Heart right ventricle (tissue), 16 donors: ENCODE measurements at places on chromosomes 6 and 20. TPM values are rescaled to one million over a fixed set of nuclear protein-coding genes. Genes with fewer than 3 reads are reported as not detected.

The HCRTR2 gene
- total RNA-seq, result not detected

The LPA gene
- not detected for total RNA-seq

The BMP7 gene
- 2.5 TPM for total RNA-seq

The SNAI1 gene
- 3.5 TPM for total RNA-seq

- H3K4me3 ChIP-seq, result no peak overlapping the region
- peaks cover 4% of the 10 kb centered on the region for H3K4me1 ChIP-seq
- no peaks in the 10 kb centered on the region for H3K27me3 ChIP-seq
- DNase-seq, result no peak
- H3K27ac ChIP-seq, result no peak overlapping the region
- no peaks in the 10 kb centered on the region for H3K36me3 ChIP-seq
These were observed 265.9 kb upstream of the RIN2 start for GRCh38 chr20:19492116-19492515.

The TULP1 gene
- total RNA-seq, result not detected

The CPXM1 gene
- total RNA-seq, result 1.9 TPM

GRCh38 chr6:4369616-4370015, 234.2 kb upstream of the ECI2 start:
- H3K4me3 ChIP-seq, result no peak overlapping the region
- peaks cover 32% of the 10 kb centered on the region for H3K4me1 ChIP-seq
- no peaks in the 10 kb centered on the region for H3K27me3 ChIP-seq
- peak overlapping the region; percentile 86 for H3K27ac ChIP-seq
- no peaks in the 10 kb centered on the region for H3K36me3 ChIP-seq

DNA sequence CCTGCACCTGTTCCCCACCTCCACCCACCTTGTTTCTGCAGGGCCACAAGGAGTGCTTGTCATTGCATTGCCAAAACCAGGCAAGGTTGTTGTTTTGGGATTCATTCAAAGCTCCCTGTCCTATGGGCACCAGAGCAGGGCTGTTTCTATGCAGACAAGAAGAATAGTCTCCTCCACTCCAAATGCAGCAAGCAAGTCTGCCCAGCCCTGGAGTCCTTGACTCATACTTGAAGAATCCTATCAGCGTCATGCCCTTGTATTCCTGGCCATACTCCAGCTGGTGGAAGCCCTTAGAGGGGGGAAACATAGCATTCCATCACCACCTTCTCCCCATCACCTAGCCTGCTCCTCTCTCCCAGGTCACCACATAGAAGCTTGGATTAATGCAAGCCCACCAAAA, 145.3 kb upstream of the ECI2 start:
- H3K36me3 ChIP-seq, result no peaks in the 10 kb centered on the region
- peaks cover 3% of the 10 kb centered on the region for H3K27me3 ChIP-seq
- no peak for DNase-seq
- no peak overlapping the region for H3K4me3 ChIP-seq
- H3K4me1 ChIP-seq, result peaks cover 10% of the 10 kb centered on the region

The MTFR2 gene
- not detected for total RNA-seq

GRCh38 chr6:66735106-66735890, 1028.3 kb upstream of the EYS start:
- no peak overlapping the region for H3K4me3 ChIP-seq
- no peak for DNase-seq
- no peaks in the 10 kb centered on the region for H3K4me1 ChIP-seq
- no peaks in the 10 kb centered on the region for H3K27me3 ChIP-seq

The SMLR1 gene
- total RNA-seq, result not detected

The ENPP1 gene
- total RNA-seq, result 3.0 TPM

The TINAG gene
- 0.22 TPM for total RNA-seq

GRCh38 chr6:168884050-168884645, 369.5 kb downstream of the THBS2 start:
- H3K27me3 ChIP-seq, result no peaks in the 10 kb centered on the region
- no peak for DNase-seq
- H3K36me3 ChIP-seq, result no peaks in the 10 kb centered on the region
- H3K4me3 ChIP-seq, result no peak overlapping the region
- no peaks in the 10 kb centered on the region for H3K4me1 ChIP-seq

The OR2H2 gene
- not detected for total RNA-seq

- no peaks in the 10 kb centered on the region for H3K4me1 ChIP-seq
- no peak overlapping the region for H3K27ac ChIP-seq
- DNase-seq, result no peak
- no peaks in the 10 kb centered on the region for H3K27me3 ChIP-seq
These were observed 87.2 kb downstream of the ADAT2 start for GRCh38 chr6:143363299-143363698.

DNA sequence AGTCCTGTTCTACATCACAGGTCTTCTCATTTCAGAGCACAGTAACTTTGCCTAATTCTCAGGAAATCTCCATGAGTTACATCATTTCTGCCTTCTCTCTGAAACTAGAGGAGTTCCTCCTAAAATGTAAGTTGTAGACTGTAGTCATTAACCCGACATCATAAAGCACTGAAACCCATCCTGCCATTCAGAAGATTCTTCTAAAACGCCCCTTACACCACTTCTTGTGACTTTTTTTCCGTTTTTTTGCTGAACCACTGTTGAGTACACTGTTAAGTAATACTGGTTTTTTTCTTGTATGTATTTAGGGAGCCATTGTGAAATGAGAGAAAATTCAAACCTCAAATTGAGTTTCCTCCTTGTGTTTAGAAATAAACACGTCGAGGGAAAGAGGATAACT, 117.3 kb downstream of the MAP3K4 start:
- no peak overlapping the region for H3K4me3 ChIP-seq
- no peak overlapping the region for H3K27ac ChIP-seq
- H3K27me3 ChIP-seq, result no peaks in the 10 kb centered on the region

DNA sequence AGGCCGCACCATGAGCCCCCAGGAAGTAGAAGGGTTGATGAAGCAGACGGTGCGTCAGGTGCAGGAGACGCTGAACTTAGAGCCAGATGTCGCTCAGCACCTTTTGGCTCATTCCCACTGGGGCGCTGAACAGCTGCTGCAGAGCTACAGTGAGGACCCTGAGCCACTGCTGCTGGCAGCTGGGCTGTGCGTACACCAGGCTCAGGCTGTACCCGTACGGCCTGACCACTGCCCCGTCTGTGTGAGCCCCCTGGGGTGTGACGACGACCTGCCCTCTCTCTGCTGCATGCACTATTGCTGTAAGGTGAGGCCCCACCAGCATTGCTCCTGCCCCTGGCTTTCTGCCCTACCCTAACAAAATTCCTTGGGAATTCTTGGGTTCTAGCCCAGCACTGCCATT, 13.1 kb downstream of the DNPH1 start:
- no peak overlapping the region for H3K4me3 ChIP-seq
- H3K27ac ChIP-seq, result no peak overlapping the region
- H3K36me3 ChIP-seq, result peaks cover 74% of the 10 kb centered on the region
- no peak for DNase-seq

DNA sequence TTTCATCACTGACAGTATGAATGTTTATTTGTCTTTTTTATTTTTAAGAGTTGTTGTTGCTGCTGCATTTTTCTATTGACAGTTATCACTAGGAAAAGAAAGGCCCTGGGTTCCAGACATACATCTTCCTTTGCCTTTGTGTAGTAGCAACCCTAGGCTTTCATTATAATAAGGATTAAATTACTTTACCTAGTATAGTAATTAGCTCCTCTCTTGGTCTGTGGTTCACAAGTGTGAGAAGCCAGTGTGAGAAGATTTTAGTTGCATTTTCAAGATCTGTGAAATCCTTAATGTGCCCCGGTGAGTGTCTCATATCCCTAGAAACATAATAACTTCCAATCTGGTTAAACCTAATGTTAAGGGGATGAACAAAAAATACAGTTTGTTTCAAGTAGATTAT, 799.3 kb upstream of the MAP3K7 start:
- DNase-seq, result no peak
- H3K27me3 ChIP-seq, result no peaks in the 10 kb centered on the region
- no peaks in the 10 kb centered on the region for H3K4me1 ChIP-seq
- H3K27ac ChIP-seq, result no peak overlapping the region
- H3K36me3 ChIP-seq, result no peaks in the 10 kb centered on the region

DNA sequence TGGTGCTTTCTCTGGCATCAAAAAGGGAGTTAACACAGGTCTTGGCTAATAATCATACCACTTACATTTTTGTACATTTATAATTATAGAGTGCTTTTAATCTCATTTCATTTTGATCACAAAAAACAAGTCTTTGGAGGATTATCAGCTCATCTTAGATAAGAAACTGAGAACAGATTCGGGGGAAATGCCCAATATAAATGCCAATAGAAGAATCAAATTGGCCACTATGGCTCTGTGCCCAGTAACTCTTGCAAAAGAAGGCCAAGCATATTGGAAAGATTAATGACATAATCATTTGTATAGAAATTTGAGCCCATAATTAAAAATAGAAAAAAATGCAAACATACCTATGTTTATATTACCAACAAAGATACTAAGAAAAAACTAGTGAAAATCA, 42.5 kb downstream of the IPCEF1 start:
- DNase-seq, result no peak
- peaks cover under 1% of the 10 kb centered on the region for H3K4me1 ChIP-seq
- no peaks in the 10 kb centered on the region for H3K36me3 ChIP-seq
- H3K27me3 ChIP-seq, result no peaks in the 10 kb centered on the region
- H3K27ac ChIP-seq, result no peak overlapping the region

GRCh38 chr20:61024390-61024789, 227.7 kb upstream of the CDH4 start:
- H3K27ac ChIP-seq, result no peak overlapping the region
- H3K27me3 ChIP-seq, result peaks cover 6% of the 10 kb centered on the region
- DNase-seq, result no peak
- no peaks in the 10 kb centered on the region for H3K4me1 ChIP-seq
- no peak overlapping the region for H3K4me3 ChIP-seq

The NDRG3 gene
- 31.5 TPM for total RNA-seq

DNA sequence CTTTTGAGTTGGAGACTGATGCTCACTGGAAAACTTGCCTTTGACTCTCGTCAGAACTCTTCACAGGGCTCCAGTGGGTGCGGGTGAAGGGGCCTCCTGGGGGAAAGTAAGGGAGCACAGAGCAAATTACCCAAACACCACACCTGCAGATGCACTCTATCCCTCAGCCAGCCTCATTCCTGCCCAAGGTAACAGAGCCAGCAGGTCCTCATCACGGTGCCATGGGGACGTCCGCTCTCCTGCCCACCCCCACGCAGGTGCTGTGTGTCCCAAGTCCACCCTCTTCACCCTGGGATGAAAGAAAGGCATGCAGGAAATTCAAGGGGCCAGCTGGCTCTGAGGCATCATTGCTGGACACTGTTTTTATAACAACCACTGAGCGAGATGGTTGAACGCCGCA, 269.0 kb downstream of the SMOC2 start:
- H3K27me3 ChIP-seq, result no peaks in the 10 kb centered on the region
- no peak overlapping the region for H3K27ac ChIP-seq
- no peaks in the 10 kb centered on the region for H3K36me3 ChIP-seq
- H3K4me3 ChIP-seq, result no peak overlapping the region

- no peaks in the 10 kb centered on the region for H3K4me1 ChIP-seq
- no peaks in the 10 kb centered on the region for H3K27me3 ChIP-seq
- no peak overlapping the region for H3K27ac ChIP-seq
- H3K36me3 ChIP-seq, result no peaks in the 10 kb centered on the region
- H3K4me3 ChIP-seq, result no peak overlapping the region
- DNase-seq, result no peak
These were observed 411.7 kb downstream of the C6orf118 start for GRCh38 chr6:164897523-164898235.

The TMEM242 gene
- 16.6 TPM for total RNA-seq

- peak overlapping the region; percentile 83 for H3K4me3 ChIP-seq
- peak overlapping the region; percentile 98 for H3K27ac ChIP-seq
These were observed 123.3 kb upstream of the SLC2A12 start for GRCh38 chr6:134175532-134176263.

- peak overlapping the region; percentile 62 for H3K27ac ChIP-seq
- DNase-seq, result no peak
- H3K4me1 ChIP-seq, result no peaks in the 10 kb centered on the region
- peak overlapping the region; percentile 59 for H3K4me3 ChIP-seq
- no peaks in the 10 kb centered on the region for H3K36me3 ChIP-seq
These were observed 719 bp upstream of the EDN1 start for GRCh38 chr6:12289365-12289919.

DNA sequence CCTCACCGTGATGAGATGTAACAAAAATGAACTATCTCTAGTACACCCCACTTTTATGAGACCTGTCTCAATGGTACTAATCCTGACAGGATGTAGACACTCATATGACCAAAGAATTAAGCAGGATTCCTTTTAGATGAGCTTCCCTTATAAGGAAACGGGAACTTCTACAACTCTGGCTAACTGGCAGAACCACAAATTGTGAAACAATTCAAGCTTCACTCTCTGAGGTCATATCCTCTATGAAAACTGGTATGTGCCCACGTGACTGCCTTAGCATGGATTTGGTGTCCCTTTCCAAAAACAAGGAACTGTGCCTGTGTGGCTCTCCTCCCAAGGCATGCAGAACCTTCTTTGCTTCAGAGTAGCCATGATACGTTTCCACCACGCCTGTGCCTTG, 14.1 kb upstream of the CPNE5 start:
- H3K36me3 ChIP-seq, result peaks cover 10% of the 10 kb centered on the region
- H3K27me3 ChIP-seq, result no peaks in the 10 kb centered on the region
- peak overlapping the region; percentile 79 for H3K27ac ChIP-seq
- no peak for DNase-seq
- H3K4me1 ChIP-seq, result peaks cover 73% of the 10 kb centered on the region
- no peak overlapping the region for H3K4me3 ChIP-seq

- no peaks in the 10 kb centered on the region for H3K36me3 ChIP-seq
- H3K27ac ChIP-seq, result no peak overlapping the region
- no peak overlapping the region for H3K4me3 ChIP-seq
These were observed 219.5 kb downstream of the SLC24A3 start for GRCh38 chr20:19431906-19432305.

The NR2E1 gene
- not detected for total RNA-seq

GRCh38 chr6:167778497-167779128, 48.1 kb upstream of the AFDN start:
- DNase-seq, result no peak
- H3K4me1 ChIP-seq, result no peaks in the 10 kb centered on the region
- no peak overlapping the region for H3K27ac ChIP-seq
- H3K27me3 ChIP-seq, result no peaks in the 10 kb centered on the region
- H3K36me3 ChIP-seq, result no peaks in the 10 kb centered on the region
- H3K4me3 ChIP-seq, result no peak overlapping the region

The FOXC1 gene
- 7.4 TPM for total RNA-seq

The NKX2-2 gene
- not detected for total RNA-seq

GRCh38 chr6:130426066-130426721, 60.4 kb downstream of the TMEM200A start:
- DNase-seq, result no peak
- no peaks in the 10 kb centered on the region for H3K36me3 ChIP-seq
- H3K4me1 ChIP-seq, result no peaks in the 10 kb centered on the region
- peaks cover 4% of the 10 kb centered on the region for H3K27me3 ChIP-seq
- H3K4me3 ChIP-seq, result no peak overlapping the region

The SAMD3 gene
- not detected for total RNA-seq
